ENCODE measurements at places on chromosomes 16 and 17.

DNA sequence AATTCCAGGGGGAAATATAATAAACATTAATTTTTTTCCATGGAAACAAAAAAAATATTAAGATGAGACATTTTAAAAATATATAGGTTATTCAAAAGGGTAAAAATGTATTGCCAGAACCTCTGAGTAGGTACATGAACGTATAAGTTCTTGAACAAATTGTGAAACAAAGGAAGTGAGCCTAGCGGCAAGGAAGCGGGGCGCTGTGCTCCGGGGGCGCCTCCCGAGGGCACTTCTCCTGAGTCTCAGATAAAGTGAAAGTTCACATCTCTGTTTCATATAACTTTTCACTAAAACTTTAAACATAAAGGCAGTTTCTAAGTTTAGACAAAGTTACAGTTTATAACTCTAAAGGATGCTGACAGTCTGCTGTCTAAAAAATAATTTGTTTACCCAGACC lies 52.3 kb downstream of the TNRC6C start:
- H3K36me3 ChIP-seq, result no peaks in the 10 kb centered on the region
- H3K27ac ChIP-seq, result no peak overlapping the region

GRCh38 chr16:12295395-12295794 lies 318.9 kb downstream of the SNX29 start:
- H3K27ac ChIP-seq, result no peak overlapping the region
- no peaks in the 10 kb centered on the region for H3K4me1 ChIP-seq

DNA sequence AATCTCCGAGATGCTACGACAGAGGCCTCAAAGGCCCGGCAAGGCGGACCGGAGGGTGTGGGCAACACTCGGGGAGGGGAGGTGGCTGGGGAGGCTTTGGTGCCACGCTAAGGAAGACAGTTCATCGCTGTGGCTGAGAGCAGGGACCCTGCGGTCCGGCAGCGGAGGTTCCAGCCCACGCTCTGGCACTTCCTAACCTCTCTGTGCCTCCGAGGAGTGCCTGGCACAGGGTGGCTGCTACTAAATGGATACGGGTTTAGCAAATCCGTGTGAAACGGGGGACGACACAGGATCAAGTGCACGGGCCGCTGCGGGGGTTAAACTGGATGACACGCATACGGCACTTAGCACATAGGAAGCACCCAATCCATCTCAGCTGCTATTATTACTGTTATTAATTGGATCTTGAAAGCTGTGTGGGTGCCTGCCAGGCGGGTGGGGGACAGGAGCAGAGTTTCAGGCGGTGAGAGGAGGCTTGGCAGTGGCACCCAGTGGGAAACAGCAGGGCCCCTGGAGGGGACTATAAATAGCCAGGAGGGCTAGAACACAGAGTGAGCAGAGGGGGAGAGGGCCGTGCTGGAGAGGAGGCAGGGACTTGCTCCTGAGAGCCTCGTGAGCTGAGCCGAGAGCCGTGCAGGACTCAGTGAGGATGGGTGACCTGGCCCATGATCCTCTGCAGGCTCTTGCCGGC lies 45.0 kb downstream of the ABR start:
- no peaks in the 10 kb centered on the region for H3K36me3 ChIP-seq
- no peak for DNase-seq
- no peak overlapping the region for H3K27ac ChIP-seq
- peaks cover 4% of the 10 kb centered on the region for H3K4me1 ChIP-seq
- no peak overlapping the region for H3K4me3 ChIP-seq
- no peaks in the 10 kb centered on the region for H3K27me3 ChIP-seq

- no peaks in the 10 kb centered on the region for H3K27me3 ChIP-seq
- no peak overlapping the region for H3K4me3 ChIP-seq
- no peak for DNase-seq
Measured at GRCh38 chr16:4293822-4294457, 21.1 kb upstream of the TFAP4 start.

DNA sequence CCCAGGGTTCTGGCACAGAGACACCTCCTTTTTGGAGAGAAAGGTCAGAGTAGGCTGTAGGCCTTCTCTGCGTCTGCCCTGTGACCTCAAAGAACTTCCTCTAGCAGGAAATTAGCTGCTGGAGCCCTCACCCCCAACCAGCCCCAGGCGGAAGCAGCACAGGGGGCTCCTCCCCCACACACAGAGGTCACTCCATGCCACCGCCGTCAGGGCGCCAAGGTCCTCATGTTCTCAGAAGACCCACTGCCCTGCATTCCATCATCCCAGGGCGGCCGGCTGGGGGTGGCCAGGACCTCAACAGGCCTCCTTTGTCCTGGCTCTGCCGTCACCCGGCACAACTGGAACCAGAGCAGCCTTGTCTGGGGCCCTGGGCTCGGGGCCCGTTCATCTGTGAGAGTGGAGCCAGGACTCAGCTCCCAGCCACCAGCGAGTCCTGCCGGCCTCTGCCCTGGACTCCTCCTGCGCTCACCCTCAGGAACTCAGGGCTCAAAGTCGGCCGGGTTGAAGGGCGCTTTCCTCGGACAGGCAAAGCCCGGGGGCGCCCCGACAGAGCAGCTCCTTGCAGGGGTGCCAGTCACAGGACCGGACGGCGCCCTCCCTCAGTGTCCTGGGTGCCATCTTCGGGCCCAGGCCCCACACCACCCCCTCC lies 1.2 kb downstream of the TMC6 start:
- DNase-seq, result no peak
- no peaks in the 10 kb centered on the region for H3K27me3 ChIP-seq
- H3K36me3 ChIP-seq, result peaks cover 3% of the 10 kb centered on the region
- peak overlapping the region; percentile 58 for H3K4me3 ChIP-seq
- H3K4me1 ChIP-seq, result peaks cover 21% of the 10 kb centered on the region
- peak overlapping the region; percentile 74 for H3K27ac ChIP-seq

- H3K36me3 ChIP-seq, result no peaks in the 10 kb centered on the region
- H3K4me3 ChIP-seq, result no peak overlapping the region
- no peak for DNase-seq
- H3K27me3 ChIP-seq, result no peaks in the 10 kb centered on the region
Measured at GRCh38 chr16:12210258-12210880, 233.8 kb downstream of the SNX29 start.

GRCh38 chr17:949623-950303 lies 29.8 kb downstream of the NXN start:
- no peak for DNase-seq
- H3K4me3 ChIP-seq, result no peak overlapping the region
- H3K36me3 ChIP-seq, result no peaks in the 10 kb centered on the region
- peaks cover 43% of the 10 kb centered on the region for H3K4me1 ChIP-seq
- H3K27ac ChIP-seq, result peak overlapping the region; percentile 98

DNA sequence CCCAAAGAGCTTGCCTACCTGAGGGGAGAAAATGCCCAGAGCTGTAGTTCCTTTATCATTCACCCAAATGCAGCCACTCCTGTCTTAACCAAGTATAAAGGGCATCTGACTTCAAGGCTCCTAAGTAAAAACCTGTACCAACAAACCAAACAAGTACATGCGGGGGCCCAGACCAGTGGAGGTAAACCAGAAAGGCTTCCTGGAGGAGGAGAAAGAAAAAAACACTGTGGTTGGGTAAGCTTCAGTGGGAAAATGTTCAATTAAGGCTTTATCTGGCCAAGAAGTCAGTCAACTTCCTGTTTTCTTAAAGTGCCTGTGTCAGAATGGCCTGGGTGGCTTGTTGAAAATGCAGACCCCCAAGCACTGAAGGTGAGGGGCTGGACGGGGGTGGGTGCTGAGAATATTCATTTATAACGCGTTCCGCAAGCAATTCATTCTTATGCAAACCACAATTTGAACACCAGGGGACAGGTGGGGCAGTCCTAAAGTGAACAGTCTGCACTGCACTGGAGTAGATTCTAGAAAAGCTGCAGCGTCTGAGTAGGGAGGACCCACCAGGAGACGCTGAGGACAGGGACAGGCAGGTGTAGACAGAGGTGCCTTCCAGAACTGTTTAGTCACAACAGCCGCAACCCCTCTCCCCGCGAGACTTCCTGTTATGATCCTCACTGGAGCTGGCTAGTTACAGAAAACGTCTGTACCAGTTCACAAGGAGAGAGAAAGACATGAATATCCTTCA lies 467.1 kb downstream of the SOX9 start:
- H3K4me1 ChIP-seq, result peaks cover 21% of the 10 kb centered on the region
- no peak overlapping the region for H3K4me3 ChIP-seq
- peak; percentile 37 for DNase-seq
- no peaks in the 10 kb centered on the region for H3K36me3 ChIP-seq
- peak overlapping the region; percentile 42 for H3K27ac ChIP-seq

- H3K4me1 ChIP-seq, result no peaks in the 10 kb centered on the region
- H3K4me3 ChIP-seq, result no peak overlapping the region
- H3K27me3 ChIP-seq, result no peaks in the 10 kb centered on the region
- no peak for DNase-seq
Measured at GRCh38 chr16:49081554-49081953, 200.1 kb downstream of the CBLN1 start.

GRCh38 chr16:6856578-6856977 lies 476.1 kb upstream of the RBFOX1 start:
- H3K27me3 ChIP-seq, result no peaks in the 10 kb centered on the region
- H3K27ac ChIP-seq, result no peak overlapping the region
- DNase-seq, result no peak
- H3K36me3 ChIP-seq, result no peaks in the 10 kb centered on the region
- no peak overlapping the region for H3K4me3 ChIP-seq

GRCh38 chr16:14446796-14447195 lies 183.3 kb downstream of the PARN start:
- no peak overlapping the region for H3K4me3 ChIP-seq
- no peak overlapping the region for H3K27ac ChIP-seq
- no peaks in the 10 kb centered on the region for H3K27me3 ChIP-seq
- H3K4me1 ChIP-seq, result no peaks in the 10 kb centered on the region
- no peak for DNase-seq

DNA sequence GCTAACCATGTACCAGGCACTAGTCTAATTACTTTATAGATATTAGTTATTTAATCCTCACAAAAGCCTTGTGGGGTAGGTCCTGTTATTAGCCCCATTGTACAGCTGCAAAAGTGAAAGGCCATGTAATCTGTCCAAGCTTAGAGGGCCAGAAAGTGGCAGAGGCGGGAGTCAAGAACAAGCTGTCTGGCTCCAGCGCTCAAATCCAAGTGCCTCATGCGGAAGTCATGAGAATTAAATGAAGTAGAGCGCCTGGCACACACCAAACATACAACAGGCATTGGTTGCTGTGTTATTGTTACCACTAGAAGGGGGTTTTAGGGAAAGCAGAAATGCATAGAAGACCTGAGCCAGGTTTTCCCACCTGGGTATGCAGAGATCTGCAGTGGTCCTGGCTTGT lies 1.2 kb downstream of the AQP8 start:
- no peaks in the 10 kb centered on the region for H3K27me3 ChIP-seq
- no peak overlapping the region for H3K4me3 ChIP-seq
- DNase-seq, result no peak
- H3K4me1 ChIP-seq, result no peaks in the 10 kb centered on the region
- H3K36me3 ChIP-seq, result no peaks in the 10 kb centered on the region

- peak overlapping the region; percentile 54 for H3K27ac ChIP-seq
- H3K36me3 ChIP-seq, result no peaks in the 10 kb centered on the region
- H3K4me1 ChIP-seq, result peaks cover 77% of the 10 kb centered on the region
- no peak overlapping the region for H3K4me3 ChIP-seq
Measured at GRCh38 chr17:27571563-27572352, 59.2 kb upstream of the LGALS9 start.

DNA sequence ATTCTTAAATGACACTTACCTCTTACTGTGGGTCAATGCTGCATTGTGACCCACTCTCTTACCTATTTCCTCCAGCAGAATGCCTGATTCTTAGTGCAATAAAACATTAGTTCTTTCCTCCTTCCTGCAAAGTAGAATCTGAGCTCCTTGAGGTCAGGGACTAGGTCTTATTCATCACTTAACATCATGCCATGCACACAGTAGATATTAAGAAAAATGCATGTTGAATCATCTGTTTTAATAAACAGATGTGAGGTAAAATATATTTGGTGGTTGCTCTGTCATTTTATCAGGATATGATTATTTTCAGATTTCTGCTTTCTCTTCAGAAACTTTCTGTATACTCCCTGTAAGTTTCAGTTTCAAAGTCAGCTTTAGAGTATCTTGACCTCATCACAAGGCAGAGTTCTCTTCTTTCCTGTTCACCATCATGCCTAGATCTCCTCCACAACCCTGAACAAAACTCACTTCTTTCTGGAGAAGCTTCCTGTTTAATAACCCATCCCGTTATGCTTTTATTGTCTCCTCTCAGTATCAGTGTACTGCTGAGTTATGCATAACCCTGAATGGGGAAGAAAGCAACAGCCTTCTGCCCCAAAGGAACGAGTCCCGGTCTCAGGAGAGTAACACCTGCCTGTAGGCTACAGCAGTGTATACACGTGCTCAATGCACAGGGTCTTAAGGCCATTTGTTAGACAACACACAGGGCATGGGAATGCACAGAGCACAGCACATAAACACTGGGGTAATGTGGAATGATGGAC lies 30.3 kb upstream of the SUPT4H1 start:
- H3K27ac ChIP-seq, result peak overlapping the region; percentile 59
- no peak overlapping the region for H3K4me3 ChIP-seq
- H3K36me3 ChIP-seq, result peaks cover 2% of the 10 kb centered on the region
- peaks cover 98% of the 10 kb centered on the region for H3K4me1 ChIP-seq

- H3K36me3 ChIP-seq, result no peaks in the 10 kb centered on the region
- no peak for DNase-seq
- H3K27ac ChIP-seq, result peak overlapping the region; percentile 27
- no peaks in the 10 kb centered on the region for H3K27me3 ChIP-seq
- peaks cover 48% of the 10 kb centered on the region for H3K4me1 ChIP-seq
Measured at GRCh38 chr16:69190046-69190588, 3.2 kb downstream of the SNTB2 start.

DNA sequence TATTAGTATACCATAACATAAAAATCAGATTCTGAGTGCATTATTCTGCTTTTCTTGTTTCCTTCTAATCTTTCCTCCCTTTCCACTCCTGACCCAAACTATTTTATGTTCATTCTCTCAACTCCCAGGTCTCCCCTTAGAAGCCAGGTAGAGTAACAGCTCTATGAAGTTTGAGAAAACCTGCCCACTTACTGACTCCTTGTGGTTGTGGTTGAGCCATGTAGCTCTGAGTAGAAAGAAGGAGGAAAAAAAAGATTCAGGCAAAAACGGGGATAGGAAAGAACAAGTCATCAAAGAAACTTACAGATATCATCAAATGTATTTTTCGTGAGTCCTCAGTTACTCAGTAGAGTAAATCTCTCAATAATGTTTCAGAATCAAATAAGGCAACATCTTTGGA lies 216.7 kb downstream of the PMP22 start:
- H3K36me3 ChIP-seq, result no peaks in the 10 kb centered on the region
- no peaks in the 10 kb centered on the region for H3K27me3 ChIP-seq
- DNase-seq, result no peak
- H3K4me3 ChIP-seq, result no peak overlapping the region

- H3K4me1 ChIP-seq, result peaks cover 19% of the 10 kb centered on the region
- H3K36me3 ChIP-seq, result no peaks in the 10 kb centered on the region
- H3K27ac ChIP-seq, result peak overlapping the region; percentile 63
- no peaks in the 10 kb centered on the region for H3K27me3 ChIP-seq
Measured at GRCh38 chr17:62193249-62193648, 128.2 kb upstream of the MED13 start.

Measured in Caco-2 (cell line).